ENCODE measurements at places on chromosomes 16 and 17.

- DNase-seq: no peak
Measured at GRCh38 chr17:80347536-80347935, 67.4 kb upstream of the ENDOV start.

DNA sequence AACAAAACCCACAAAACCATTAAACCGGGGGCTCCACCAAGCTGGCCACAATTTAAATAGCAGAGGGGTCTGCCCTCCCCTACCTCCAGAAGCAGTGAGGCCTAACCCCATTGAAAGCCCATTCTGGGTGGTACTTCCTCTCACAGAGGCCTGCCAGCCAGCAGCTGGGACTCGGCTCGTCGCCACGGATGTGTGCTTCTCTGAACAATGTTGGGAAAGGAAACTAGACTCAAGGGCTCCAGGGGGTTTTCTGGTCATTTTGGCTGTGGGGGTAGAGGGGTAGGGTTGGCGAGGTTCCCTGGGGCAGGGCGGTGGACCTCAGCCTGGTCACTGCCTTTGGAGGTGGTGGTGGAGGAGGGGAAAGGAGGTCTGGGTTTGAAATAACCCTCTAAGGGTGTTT is 4.7 kb upstream of the PLCG2 start:
- no peak for DNase-seq

DNA sequence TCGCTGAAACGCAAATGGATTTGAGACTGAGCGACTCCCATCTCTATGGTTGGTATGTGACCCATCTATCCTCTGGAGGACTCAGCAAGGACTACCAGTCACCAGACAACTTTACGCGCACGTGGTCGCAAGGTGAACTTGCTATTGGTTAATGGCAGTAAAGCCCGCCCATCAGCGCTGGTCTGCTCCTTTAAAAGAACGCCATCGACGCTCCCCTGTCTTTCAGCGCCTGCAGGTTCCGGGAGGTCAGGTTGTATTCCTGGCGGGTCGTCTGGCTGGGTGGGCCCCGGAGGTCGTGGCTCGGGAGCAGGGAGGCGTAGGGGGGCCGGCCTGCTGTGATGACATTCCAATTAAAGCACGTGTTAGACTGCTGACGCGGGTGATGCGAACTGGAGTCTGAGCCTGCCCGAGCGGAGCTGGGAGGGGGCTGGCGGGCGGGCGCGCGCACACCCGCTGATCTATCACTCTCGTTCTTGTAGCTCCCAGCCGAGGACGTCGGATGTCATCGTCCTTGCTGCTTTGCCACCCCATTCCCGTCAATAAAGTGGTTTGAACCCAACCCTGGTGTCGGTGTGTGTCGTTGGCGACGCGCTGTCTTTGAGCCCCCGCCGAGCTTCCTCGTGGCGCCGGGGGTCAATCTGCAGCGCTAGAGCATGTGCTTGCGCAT is 15.9 kb upstream of the ERN1 start:
- peak; percentile 77 for DNase-seq

DNA sequence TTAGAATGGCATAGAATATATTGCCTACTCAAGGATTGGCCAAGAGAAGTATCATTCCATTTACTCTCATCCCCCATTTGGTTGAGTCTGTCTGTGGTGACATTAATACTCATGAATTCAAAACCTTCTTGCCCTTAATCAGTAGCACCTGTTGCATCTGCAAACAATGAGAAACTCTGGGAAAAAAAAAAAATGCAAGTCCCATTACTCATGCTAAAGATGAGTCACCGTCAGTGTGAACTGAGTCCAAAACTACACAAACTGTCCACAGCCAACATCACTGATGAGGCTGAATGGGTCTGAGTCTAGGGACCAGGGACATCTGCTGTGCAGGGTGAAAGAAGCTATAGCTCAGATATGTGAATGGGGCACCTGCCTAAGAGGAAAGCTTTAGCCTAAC is 96.9 kb upstream of the ADAMTS18 start:
- no peak for DNase-seq

DNA sequence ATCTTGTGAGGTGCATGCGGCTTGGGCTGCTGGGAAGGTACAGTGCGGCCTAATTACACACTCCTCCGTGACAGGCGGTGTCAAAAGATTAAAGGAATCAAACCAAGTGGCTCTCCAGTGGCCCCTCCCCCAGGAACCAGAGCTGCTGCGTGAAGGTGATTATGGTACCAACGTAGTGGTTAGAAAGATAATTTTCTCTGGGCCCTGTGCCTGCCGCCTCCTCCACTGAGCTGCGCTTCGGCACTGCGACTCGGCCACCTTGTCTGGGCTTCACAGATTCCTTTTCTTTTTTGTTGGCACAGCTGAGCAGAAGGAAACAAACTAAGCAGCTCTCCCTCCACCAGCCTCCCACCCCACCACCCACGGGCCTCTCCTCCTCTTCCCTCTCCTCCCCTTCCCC is 113.2 kb upstream of the SDK2 start:
- DNase-seq: no peak

GRCh38 chr17:36665417-36665816 is 64.0 kb downstream of the MRM1 start:
- no peak for DNase-seq

DNA sequence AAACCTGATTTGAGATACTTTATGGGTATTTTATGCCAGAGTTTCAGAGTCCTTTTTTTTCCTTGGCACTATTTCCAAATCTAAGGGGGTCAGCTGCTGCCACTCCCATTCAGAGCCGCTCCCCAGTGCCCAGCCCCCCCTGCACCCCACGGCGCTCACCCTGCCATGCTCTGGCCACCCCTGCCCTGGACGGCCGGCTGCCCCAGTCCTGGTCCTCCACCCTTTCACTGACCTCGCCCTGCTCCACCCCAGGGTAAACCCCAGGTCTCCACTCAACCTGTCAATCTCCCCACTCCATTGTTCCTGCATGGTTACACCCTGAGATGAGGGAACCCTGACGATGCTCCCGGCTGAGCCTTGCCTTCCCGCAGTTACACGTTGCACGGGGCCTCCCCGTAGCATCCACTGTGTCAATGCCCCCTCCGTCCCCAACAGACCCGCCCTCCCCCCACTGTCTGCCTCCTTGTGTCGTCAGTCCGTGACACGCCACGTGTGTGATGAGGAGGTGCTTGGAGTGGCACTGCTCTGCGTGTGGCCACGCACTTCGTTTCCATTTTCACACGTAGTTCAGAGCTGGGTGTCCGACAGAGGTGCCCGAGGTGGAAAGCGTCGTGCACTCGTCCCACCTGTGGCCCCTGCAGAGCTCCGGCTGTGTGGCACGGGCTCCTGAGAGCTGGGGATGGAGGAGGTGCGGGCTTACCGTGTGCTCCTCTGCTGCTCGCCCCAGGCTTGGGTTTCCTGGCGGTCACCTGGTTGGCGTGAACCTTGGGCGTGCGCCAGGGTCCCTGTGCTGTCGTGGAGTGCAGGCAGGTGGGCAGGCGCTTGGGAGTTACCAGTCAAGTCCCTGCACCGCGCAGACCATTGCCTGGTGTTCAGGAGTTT is 116.5 kb downstream of the BANP start:
- no peak for DNase-seq

GRCh38 chr16:83550183-83550569 is 257.6 kb upstream of the HSBP1 start:
- DNase-seq: no peak

DNA sequence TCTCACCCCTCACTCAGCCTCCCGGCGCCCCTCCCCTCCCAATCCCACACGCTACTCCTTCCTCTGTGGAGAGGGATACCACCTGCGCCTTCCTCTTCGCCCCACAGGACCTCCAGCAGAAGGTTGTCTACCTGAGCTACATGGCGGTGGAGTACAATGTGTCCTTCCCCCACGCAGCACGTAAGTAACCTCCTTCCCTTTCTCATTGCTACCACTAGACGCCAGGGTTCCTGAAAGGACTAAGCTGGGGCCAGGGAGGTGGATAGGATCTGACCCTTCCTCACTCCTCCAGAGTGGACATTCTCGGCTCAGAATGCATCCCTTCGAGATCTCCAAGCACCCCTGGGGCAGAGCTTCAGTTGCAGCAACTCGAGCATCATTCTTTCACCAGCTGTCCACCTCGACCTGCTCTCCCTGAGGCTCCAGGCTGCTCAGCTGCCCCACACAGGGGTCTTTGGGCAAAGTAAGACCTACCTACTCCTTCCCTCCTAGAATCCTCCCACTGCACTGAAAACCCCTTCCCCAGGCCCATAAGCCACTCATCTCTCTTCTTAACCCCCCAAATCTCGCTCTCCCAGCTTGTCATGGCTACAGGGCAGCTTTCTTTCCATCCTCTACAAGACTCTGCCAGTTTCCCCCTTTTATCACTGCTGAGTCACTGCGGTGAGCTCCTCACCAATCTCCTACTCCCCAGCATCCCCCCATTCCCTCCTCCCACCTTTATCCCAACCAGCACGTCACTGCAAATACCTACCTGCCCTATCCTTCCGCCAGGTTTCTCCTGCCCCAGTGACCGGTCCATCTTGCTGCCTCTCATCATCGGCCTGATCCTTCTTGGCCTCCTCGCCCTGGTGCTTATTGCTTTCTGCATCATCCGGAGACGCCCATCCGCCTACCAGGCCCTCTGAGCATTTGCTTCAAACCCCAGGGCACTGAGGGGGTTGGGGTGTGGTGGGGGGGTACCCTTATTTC is 1.5 kb downstream of the CD68 start:
- DNase-seq: no peak

- DNase-seq: no peak
Measured at GRCh38 chr17:43372273-43372911, 26.4 kb upstream of the ARL4D start.

GRCh38 chr17:8665684-8666083 is 35.2 kb upstream of the MYH10 start:
- DNase-seq: no peak

DNA sequence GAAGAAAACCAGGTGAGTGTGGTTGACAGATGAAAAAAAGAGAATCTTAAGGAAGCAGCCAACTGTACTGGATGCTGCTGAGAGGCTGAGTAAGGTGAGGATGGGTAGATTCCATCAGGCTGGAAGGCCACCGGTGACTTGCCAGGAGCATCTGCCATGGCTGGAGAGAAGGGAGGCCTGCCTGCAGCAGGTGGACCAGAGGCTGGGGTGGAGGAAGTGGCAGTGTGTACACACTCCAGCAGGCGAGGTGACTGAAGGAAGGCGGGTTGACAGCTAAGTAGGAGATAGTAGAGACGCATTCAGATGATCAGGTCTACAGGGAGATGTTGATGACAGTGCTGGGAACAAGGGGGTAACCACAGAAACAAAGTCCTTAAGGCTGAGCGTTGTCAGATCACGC is 69.5 kb downstream of the USP43 start:
- no peak for DNase-seq

GRCh38 chr16:12801511-12802042 is 2.1 kb downstream of the CPPED1 start:
- no peak for DNase-seq

DNA sequence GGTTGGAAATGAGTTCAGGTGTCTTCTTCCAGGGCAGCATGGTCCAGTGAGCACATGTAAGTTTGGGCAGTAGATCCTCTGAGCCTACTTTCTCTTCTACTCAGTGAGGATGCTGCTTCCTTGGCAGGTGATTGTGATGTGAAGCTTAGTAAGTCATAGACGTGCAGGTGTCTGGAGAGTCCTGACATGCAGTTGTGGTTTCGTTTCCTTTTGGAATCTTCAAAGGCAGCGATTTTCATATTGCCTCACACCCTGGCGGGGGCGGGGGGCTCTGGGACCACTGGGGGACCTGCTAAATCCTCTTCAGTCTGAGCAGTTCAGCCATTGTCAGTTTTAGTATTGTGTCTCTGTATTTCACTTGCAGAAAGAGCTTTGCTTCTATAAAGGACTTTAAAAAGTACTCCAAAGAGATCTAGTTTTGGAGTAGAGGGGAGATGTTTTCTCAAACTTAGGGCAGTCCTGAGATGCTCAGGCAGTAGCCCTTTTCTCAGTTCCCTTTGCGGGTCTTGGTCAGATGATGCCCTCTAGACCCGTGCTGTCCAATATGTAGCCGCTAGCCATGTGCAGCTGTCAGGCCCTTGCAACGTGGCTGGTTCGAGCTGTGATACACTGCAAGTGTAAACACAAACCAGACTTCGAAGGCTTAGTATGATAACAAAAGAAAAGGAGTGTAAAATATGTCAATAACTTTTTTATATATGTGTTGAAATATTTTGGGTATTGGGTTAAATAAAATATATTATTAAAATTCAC is 4.0 kb upstream of the CDK5R1 start:
- no peak for DNase-seq

DNA sequence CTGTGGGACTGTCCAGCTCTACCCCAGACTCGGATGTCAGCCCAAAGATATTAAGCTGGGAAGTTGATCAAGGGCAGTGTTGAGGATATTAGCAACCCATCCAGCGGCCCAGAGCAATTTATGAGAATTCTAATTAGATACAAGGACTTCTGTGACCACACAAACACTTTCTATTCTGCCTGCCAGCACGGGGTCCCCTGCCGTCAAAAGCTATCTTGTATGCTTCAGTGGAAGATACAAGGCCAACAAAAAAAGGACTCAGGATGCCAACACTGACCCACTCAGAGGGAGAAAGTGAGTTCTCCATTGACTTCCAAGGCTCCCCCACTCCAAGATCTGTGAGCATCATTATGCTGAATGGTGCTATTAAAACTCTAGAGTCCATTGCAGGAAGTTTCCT is 390.7 kb downstream of the GRIN2A start:
- no peak for DNase-seq

GRCh38 chr17:82023447-82024241 is 539 bp downstream of the LRRC45 start:
- DNase-seq: no peak

- no peak for DNase-seq
Measured at GRCh38 chr17:7853691-7854038, 1.2 kb upstream of the TMEM88 start.

GRCh38 chr17:42342242-42343008 is 45.8 kb downstream of the STAT3 start:
- DNase-seq: no peak

DNA sequence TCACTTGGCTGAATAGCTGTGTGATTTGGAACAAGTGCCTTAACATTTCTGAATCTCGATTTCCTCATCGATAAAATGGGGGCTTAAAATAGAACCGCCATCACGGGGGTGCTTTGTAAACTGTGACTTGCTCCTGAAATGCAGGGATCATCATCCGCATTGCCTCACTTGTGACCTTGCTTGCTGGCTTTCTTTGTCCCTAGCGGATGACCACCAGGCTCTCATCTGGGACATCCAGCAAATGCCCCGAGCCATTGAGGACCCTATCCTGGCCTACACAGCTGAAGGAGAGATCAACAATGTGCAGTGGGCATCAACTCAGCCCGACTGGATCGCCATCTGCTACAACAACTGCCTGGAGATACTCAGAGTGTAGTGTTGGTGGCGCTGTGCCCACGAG is 11.9 kb upstream of the TACO1 start:
- no peak for DNase-seq

- no peak for DNase-seq
Measured at GRCh38 chr17:3998436-3998835, 34.2 kb upstream of the ATP2A3 start.
